ENCODE measurements at places on chromosomes 12 and 14. TPM values are rescaled to one million over a fixed set of nuclear protein-coding genes. Genes with fewer than 3 reads are reported as not detected.

DNA sequence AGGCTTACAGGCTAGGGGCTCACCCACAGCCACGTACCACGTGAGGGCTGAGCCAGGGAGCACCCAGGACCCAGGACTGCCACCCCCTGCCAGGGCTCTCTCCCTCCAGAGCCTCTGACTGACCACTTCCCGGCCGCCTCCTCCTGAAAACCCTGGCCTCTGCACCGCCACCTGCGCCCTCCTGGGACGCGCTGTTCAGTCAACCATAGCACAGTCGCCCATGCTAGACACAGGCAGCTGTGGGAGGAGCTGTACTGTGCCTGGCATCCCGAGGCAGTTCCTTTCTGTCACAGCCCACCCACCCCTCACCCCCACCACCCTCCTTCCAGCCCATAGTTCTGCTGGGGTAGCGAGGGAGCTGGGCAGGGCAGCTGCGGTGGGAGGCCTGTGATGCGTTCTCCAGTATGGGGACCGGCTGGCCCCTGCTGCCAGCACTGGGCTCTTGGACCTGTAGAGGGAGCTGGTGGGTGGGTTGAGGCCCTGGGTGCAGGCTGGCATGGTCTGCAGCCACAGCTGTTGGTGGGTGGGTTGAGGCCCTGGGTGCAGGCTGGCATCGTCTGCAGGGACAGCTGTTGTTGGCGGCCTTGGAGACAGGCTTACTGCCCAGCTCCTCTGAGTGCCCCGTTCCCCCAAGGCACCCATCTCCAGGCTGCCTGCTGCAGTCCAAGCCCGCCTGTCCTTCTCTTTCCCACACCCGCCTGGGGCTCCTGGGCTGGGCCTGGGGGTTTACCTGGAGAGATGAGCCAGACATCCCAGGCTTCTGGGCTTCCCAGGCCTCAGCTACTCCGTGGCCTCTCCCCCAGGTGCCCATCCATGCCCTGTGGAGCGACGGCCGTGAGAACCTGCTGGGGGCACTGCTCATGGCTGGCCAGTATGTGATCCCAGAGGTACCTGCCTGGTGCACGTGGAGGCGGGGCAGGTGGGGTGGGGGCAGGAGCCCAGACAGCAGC is 11.5 kb downstream of the ASPG start:
- no peaks in the 10 kb centered on the region for H3K27me3 ChIP-seq
- H3K36me3 ChIP-seq, result no peaks in the 10 kb centered on the region
- H3K4me1 ChIP-seq, result peaks cover 19% of the 10 kb centered on the region
- no peak overlapping the region for H3K27ac ChIP-seq

GRCh38 chr12:25764892-25765291 is 193.6 kb upstream of the RASSF8 start:
- H3K4me1 ChIP-seq, result no peaks in the 10 kb centered on the region
- DNase-seq, result no peak
- no peaks in the 10 kb centered on the region for H3K27me3 ChIP-seq
- no peak overlapping the region for H3K4me3 ChIP-seq
- H3K36me3 ChIP-seq, result no peaks in the 10 kb centered on the region

- H3K4me3 ChIP-seq, result no peak overlapping the region
- DNase-seq, result no peak
- H3K27me3 ChIP-seq, result no peaks in the 10 kb centered on the region
- no peaks in the 10 kb centered on the region for H3K36me3 ChIP-seq
Observed at GRCh38 chr12:10540776-10541205, 35.1 kb downstream of the EIF2S3B start.

GRCh38 chr12:27627123-27627852 is 69.0 kb upstream of the REP15 start:
- H3K27me3 ChIP-seq, result no peaks in the 10 kb centered on the region
- DNase-seq, result no peak
- 0 out of 2 replicates have a peak, but pooled peaks cover 2% of the 10 kb centered on the region for H3K36me3 ChIP-seq
- H3K4me1 ChIP-seq, result no peaks in the 10 kb centered on the region
- H3K4me3 ChIP-seq, result no peak overlapping the region

- no peaks in the 10 kb centered on the region for H3K4me1 ChIP-seq
- H3K4me3 ChIP-seq, result no peak overlapping the region
- H3K36me3 ChIP-seq, result no peaks in the 10 kb centered on the region
- H3K27me3 ChIP-seq, result no peaks in the 10 kb centered on the region
Observed at GRCh38 chr14:27845902-27846301, 920.7 kb upstream of the FOXG1 start.

- no peaks in the 10 kb centered on the region for H3K36me3 ChIP-seq
- no peaks in the 10 kb centered on the region for H3K27me3 ChIP-seq
- no peak overlapping the region for H3K4me3 ChIP-seq
- no peak for DNase-seq
- H3K27ac ChIP-seq, result no peak overlapping the region
- no peaks in the 10 kb centered on the region for H3K4me1 ChIP-seq
Observed at GRCh38 chr12:86838711-86839110, 582.5 kb upstream of the MGAT4C start.

DNA sequence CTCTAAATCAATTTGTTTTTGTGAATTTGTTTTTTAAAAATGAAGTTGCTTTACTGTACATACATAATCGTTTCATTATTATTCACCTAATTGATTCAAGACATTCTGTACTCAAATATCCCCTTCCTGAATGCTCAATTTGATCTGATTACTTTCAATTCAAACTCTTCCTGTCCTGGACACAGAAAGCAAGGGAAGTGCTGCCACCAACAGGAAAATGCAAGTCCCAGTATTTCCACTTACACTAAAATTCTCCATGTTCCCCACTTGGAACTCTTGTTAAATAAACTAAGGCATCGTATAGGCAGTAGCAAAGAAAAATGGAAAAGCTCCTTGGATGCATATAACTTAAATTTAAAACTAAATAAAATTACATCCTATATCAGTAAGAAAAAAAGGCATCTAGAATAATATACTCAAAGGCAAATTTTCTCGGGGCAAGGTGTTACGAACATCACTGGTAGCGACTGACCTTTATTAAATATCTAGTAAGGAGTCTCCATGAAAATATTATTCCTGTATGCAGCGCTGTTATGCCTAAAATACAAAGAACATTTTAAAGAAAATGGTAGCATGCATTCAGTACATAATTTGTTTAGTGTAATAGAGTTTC is 72.0 kb upstream of the DBX2 start:
- peak; percentile 46 for DNase-seq
- H3K27ac ChIP-seq, result no peak overlapping the region
- no peak overlapping the region for H3K4me3 ChIP-seq
- no peaks in the 10 kb centered on the region for H3K4me1 ChIP-seq

- peak; percentile 70 for DNase-seq
- H3K4me3 ChIP-seq, result no peak overlapping the region
- H3K27me3 ChIP-seq, result peaks cover 12% of the 10 kb centered on the region
- H3K4me1 ChIP-seq, result no peaks in the 10 kb centered on the region
- H3K27ac ChIP-seq, result no peak overlapping the region
Observed at GRCh38 chr12:51593539-51593938, 2.5 kb downstream of the SCN8A start.

DNA sequence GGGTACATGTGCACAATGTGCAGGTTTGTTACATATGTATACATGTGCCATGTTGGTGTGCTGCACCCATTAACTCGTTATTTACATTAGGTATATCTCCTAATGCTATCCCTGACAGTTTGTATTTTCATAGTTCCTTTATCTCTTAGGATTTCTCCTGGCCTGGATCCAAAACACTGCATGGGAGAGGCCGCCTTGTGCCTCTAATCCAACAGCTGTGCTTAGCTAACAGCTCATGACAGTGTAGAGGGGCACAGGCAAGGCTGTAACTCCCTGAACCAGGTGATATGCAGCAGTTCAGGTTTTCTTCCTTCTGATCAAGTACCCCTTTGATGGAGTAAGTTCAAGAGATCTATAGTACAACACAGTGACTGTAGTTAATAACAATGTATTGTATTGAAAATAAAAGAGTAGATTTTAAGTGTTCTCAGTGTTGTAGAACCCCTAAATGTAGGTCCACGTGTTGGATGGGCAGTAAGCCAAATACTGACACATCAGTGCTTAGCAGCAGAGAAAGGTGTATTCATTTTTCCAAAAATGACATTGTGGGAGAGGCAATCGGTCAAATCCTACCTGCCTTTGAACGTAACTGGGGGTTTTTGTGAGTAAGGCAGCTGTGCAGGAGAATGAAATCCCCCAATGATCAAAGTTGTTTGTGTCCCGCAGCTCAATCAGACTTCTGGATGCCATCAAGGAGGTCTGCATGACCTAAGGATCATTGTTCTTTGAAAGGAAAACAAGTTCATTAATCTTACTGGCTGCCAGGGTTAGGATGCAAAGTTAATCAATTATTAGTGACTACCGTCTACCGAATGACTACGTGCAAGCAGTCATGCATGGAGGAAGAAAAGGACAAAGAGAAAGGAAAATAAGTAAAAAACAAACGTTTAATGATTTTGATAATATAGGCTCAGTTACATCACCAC is 89.3 kb upstream of the FGD4 start:
- no peak overlapping the region for H3K27ac ChIP-seq
- H3K4me1 ChIP-seq, result peaks cover 8% of the 10 kb centered on the region
- no peak overlapping the region for H3K4me3 ChIP-seq
- no peaks in the 10 kb centered on the region for H3K27me3 ChIP-seq

DNA sequence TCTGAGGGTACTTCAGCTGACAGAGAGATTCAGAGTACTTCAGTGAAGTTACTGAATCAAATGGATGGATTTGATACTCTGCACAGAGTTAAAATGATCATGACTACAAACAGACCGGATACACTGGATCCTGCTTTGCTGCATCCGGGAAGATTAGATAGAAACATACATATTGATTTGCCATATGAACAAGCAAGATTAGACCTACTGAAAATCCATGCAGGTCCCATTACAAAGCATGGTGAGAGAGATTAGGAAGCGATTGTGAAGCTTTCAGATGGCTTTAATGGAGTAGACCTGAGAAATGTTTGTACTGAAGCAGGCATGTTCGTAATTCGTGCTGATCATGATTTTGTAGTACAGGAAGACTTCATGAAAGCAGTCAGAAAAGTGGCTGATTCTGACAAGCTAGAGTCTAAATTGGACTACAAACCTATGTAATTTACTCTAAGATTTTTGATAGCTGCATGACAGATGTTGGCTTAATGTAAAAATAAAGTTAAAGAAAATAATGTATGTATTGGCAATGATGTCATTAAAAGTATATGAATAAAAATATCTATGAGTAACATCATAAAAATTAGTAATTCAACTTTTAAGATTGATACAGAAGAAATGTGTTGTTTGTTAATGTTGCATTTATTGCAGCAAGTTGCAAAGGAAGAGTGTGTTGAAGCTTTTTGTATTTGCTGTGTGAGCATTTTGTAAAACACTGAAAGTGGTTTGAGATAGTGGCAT is 136.1 kb upstream of the RAP1B start:
- no peaks in the 10 kb centered on the region for H3K27me3 ChIP-seq
- no peak overlapping the region for H3K27ac ChIP-seq
- H3K36me3 ChIP-seq, result no peaks in the 10 kb centered on the region

- no peak overlapping the region for H3K4me3 ChIP-seq
- peak; percentile 27 for DNase-seq
- H3K4me1 ChIP-seq, result no peaks in the 10 kb centered on the region
- no peak overlapping the region for H3K27ac ChIP-seq
Observed at GRCh38 chr14:82872494-82872893, 1338.8 kb upstream of the SEL1L start.

- no peak for DNase-seq
- no peaks in the 10 kb centered on the region for H3K36me3 ChIP-seq
- H3K4me3 ChIP-seq, result no peak overlapping the region
- H3K27me3 ChIP-seq, result no peaks in the 10 kb centered on the region
- H3K27ac ChIP-seq, result no peak overlapping the region
Observed at GRCh38 chr12:4197922-4198763, 75.4 kb upstream of the CCND2 start.

DNA sequence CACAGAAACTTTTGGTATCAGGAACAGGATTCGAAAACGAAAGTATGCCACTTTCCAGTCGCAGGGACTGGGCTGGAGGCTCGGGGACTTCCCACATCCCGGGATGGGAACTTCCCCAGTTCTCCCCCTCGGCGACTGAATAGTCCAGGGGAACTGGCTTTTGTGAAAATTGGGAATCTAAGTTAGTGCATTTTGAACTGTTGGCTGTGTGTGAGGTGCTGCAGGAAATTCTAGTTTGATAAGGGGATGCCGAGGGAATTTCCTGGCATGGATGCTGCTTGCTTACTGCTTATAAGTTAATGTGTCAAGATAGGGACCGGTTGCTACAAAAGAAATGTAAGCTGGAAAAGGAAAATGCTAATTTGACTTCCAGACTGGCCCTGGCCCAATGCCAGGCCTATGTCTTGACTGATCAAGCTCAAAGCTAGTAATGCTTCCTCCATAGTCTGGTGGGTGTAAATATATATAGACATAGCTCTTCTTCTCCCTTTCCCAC is 73.4 kb upstream of the EIF5 start:
- DNase-seq, result peak; percentile 50
- peak overlapping the region; percentile 54 for H3K4me3 ChIP-seq
- H3K4me1 ChIP-seq, result no peaks in the 10 kb centered on the region
- H3K27ac ChIP-seq, result no peak overlapping the region
- no peaks in the 10 kb centered on the region for H3K27me3 ChIP-seq

GRCh38 chr12:90978117-90978770 is 23.3 kb upstream of the CCER1 start:
- H3K27me3 ChIP-seq, result no peaks in the 10 kb centered on the region
- no peaks in the 10 kb centered on the region for H3K4me1 ChIP-seq
- no peak overlapping the region for H3K4me3 ChIP-seq
- H3K36me3 ChIP-seq, result no peaks in the 10 kb centered on the region
- DNase-seq, result peak; percentile 11

DNA sequence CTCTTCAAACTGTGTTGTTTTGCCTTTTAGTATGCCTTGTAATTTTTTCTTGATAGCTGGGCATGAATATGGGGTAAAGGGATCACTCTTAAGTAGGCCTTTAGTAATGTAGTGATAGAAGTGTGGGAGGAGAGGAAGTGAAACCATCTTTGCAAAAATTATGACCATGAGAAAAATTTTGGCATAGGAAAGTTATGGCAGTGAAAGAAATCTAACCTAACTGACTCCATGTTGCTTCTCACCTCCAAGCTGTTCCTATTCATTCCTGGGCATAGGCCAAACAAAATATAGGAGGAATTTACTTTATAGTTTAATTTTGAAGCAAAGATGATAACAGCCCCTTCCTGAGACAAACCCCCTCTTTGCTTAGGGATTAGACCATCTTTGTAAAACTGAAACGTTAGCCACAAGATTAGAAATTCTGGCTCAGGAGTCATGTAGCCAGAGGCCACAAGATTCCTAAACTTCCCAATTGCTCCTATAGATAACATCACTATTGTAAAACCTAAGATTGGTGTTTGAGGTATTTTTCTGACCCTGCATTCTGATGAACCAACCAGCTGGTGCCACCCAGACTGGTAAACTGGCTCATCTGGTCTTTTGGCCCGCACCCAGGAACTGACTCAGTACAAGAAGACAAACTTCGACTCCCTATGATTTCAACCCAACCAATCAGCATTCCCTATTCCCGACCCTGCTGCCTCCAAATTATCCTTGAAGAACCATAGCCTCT is 45.8 kb downstream of the CRADD start:
- DNase-seq, result peak; percentile 61
- no peaks in the 10 kb centered on the region for H3K27me3 ChIP-seq
- H3K4me3 ChIP-seq, result no peak overlapping the region
- H3K27ac ChIP-seq, result no peak overlapping the region
- no peaks in the 10 kb centered on the region for H3K36me3 ChIP-seq

Gene STXBP6
- 2.9 TPM for total RNA-seq

Gene OR4K13
- not detected for total RNA-seq

Gene CLEC1B
- not detected for total RNA-seq

Gene OVCH1
- 0.45 TPM for total RNA-seq

Gene GSC
- 0.10 TPM for total RNA-seq

Gene OTOGL
- 0.10 TPM for total RNA-seq

Gene ZDHHC22
- 13.4 TPM for total RNA-seq

Gene MYF6
- not detected for total RNA-seq

Gene OSGEP
- total RNA-seq, result 27.2 TPM

Gene PIANP
- total RNA-seq, result 0.28 TPM

Gene SYT1
- 6.8 TPM for total RNA-seq

Gene CELA1
- not detected for total RNA-seq
